Pancreas (tissue), 10 donors: ENCODE measurements at places on chromosomes 2 and 18.

GRCh38 chr2:98378901-98379300 is 32.6 kb downstream of the CNGA3 start:
- no peak for DNase-seq

DNA sequence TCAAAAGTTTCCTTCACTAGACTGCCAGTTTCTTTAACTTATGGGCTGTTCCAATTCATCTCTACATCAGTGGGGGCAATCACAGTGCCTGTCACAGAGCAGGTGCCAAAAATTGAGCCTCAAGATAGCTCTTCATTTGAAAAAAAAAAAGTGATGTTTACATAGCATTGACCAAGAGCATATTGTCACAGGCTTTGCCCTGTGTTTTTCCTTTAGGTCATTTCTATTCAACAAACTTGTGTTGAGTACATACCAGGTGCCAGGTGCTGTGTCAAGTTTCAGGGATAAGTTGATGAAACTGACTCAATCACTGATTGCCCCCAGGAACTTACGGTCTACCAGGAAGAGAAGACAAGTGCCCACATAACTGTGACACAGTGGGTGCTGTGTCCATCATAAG is 22.2 kb upstream of the NT5C1B start:
- DNase-seq, result no peak

DNA sequence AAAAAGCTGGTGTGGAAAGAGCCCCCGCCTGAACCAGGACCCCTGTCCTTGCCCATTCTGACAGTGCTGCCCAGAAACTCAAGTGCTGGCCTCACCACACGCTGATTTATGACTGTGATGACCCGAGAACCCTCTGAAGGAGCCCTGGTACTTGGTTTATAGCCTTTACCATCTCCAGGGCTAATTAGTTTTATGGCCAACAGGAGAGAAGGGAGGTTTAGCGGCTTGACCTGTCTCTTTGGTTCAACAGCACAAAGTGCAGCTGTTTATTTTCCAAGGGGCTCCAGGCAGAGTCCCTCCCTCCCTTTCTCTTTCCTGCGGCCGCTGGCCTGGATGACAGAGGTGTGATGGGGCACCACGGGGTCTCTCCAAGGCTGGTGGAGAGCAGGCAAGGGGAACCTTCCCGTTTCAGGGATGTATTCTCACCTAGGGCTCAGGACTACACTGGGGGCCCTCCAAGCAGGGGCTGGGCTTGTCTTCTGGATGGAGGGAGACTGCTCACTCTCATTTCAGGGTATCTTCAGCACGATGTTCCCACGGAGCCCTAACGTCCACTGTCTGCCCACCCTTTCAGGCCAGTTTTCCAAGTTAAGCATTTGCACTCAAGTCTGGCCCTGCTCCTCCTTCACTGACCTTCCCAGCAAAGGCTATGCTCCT is 174.2 kb upstream of the GLI2 start:
- DNase-seq, result no peak

DNA sequence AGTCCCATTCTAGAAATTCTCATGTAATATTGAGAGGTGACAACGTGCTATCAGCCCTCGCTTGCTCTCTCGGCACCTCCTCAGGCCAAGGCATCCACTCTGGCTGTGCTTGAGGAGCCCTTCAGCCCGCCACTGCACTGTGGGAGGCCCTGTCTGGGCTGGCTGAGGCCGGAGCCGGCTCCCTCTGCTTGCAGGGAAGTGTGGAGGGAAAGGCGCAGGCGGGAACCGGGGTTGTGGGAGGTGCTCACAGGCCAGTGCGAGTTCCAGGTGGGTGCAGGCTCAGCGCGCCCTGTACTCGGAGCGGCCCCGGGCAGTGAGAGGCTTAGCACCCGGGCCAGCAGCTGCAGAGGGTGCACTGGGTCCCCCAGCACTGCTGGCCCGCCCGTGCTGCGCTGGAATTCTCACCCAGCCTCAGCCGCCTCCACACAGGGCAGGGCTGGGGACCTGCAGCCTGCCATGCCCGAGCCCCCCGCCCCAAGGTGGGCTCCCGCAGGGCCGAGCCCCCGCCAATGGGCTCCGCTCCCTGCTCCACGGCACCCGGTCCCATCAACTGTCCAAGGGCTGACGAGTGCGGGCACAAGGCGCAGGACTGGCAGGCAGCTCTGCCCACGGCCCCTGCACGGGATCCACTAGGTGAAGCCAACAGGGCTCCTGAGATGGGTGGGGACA is 1680.6 kb upstream of the LRRTM1 start:
- peak; percentile 45 for DNase-seq

DNA sequence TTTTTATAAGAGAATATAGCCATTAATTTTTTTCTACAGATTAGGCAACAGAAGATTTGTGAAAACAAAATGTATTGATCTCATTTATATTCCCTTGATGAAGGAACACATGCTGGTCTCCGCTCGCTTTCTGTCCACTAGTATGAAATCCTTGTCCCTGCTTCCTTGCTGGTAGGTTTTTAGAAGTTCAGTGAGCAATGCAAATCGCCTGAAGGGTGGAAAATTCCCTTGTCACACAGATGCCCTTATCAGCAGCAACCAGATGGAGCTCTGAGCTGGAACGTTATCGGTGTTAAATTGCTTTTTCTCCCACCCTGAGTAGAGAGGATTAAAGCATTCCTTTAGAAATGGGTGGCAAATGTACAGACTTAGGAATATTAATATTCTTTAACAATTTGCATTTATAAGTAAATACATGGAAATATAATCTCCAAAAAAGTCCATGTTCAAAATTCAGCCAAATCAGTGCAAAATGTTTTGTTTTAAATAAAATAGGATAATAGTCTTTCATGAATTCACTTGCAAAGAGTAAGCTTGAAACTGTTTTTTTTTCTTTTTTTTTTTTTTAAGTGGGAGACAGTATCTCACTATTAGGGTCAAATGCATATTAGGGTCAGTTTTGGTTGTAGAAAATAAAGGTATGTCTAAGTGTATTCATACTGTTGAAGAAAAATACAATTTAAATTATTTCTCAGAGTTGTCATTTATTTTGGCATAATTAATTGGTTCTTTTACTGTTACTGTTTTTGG is 164.0 kb upstream of the MYO3B start:
- no peak for DNase-seq

DNA sequence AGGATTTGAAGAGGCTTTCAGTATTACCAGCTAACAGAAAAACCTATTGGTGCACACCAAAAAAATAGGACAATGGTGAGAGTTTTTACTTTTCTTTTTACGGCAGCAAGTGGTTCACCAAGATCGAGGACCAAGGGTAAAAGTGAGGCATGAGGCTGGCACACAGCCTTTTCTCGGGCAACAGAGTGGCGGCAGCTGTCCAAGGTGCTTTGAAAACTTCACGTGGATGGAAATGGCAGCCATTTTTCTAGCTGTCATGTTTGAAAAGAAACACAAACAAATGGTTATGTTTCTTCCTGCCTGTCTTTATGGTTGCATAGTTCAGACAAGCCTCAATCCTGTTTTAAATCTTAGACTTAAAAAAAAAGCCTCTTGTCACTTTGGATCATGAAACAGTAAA is 812.5 kb upstream of the CHAC2 start:
- DNase-seq, result no peak

DNA sequence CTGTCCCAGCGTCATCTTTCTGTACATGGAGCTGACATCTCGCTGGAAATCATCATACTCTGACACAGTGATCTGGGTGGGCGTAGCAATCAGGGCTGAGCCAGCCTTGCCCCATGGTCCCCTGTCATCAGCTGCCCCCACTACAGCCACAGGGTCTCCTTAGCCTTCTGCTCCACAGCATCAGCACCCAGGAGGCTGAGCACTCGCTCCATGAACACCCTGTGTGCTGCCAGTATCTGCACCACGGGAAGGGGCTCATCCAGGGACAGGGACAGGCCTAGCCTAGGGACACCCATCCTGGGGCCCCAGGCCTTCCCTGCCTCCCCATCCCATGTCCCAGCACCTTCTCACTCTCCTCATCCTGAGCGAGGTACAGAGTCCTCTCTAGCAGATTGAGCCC is 11.4 kb downstream of the ALPG start:
- no peak for DNase-seq

DNA sequence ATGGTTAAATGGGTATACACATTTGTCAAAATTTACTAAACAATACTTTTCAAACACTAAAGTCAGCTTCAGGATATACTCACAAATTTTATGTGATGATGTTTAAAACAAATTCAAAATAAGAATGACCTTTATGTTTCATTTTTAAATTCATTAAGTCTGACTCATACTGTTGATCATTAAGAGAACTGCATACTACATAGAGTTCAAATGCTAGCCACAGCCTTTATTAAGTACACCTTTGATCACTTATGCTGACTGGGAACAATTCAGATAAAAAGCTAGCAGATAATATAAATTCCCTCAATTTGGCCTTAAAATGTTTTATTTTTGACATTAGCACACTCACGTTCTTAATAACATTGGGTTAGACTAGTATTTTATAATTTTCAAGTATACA is 14.1 kb downstream of the LMAN1 start:
- no peak for DNase-seq

GRCh38 chr2:158025255-158025996 is 76.2 kb upstream of the UPP2 start:
- DNase-seq, result no peak
